DMS79 treated with DMSO at 0.1 percent for 48 hours (cell line): ENCODE measurements at places on chromosomes 11 and 22.
A peak's percentile ranks its signal among the peaks of the same experiment; 100 is the strongest.

GRCh38 chr11:128472128-128473089 is 114.9 kb downstream of the ETS1 start:
- DNase-seq, result no peak

DNA sequence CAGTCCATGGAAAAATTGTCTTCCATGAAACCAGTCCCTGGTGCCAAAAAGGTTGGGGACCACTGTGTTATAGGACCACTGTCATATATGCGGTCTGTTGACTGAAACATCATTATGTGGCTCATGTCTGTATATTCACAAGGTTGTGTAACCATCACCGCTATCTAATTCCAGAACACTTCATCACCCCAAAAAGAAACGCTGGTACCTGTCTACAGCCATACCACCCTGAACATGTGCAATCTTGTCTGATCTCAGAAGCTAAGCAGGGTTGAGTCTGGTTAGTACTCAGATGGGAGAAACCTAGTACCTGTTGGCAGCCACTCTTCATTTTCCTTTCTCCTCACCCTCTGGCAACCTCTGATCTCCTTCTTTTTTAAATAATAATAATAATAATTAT is 12.9 kb upstream of the PIK3IP1 start:
- DNase-seq, result no peak

DNA sequence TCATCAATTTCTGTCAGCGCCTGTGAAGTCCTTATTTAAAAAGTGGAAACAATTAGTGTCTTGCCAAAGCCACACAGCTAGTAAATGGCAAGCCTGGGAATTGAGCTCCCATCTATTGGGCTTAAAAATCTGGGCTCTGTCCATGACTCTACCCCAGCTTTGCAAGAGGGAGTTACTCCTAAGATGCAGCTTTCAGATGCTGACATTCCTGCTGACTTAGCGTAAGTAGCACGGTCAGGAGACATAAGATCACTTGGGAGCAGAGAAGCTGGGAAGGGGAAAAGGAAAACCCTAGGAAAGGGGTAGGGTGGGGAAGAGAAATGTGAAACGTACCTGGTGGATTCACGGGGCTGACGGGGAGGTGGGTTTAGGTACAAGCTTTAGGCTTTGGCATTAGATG is 36.0 kb upstream of the OR4B1 start:
- no peak for DNase-seq

DNA sequence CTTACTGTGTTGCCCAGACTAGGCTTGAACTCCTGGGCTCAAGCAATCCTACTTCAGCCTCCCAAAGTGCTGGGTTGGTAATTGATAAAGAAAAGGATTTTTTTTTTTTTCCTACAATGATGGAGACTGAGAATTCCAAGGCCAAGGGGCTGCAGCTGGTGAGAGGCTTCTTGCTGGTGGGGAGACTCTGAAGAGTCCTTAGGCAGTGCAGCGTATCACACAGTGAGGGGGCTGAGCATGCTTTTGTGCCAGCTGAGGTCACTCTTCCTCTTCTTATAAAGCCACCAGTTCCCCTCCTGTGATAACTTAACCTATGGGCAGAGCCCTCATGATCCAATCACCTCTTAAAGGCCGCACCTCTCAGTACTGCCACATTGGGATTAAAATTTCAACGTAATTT is 28.2 kb upstream of the CCDC81 start:
- DNase-seq, result peak; percentile 39

- no peak for DNase-seq
Measured at GRCh38 chr11:72925656-72926055, 111.4 kb downstream of the ATG16L2 start.

DNA sequence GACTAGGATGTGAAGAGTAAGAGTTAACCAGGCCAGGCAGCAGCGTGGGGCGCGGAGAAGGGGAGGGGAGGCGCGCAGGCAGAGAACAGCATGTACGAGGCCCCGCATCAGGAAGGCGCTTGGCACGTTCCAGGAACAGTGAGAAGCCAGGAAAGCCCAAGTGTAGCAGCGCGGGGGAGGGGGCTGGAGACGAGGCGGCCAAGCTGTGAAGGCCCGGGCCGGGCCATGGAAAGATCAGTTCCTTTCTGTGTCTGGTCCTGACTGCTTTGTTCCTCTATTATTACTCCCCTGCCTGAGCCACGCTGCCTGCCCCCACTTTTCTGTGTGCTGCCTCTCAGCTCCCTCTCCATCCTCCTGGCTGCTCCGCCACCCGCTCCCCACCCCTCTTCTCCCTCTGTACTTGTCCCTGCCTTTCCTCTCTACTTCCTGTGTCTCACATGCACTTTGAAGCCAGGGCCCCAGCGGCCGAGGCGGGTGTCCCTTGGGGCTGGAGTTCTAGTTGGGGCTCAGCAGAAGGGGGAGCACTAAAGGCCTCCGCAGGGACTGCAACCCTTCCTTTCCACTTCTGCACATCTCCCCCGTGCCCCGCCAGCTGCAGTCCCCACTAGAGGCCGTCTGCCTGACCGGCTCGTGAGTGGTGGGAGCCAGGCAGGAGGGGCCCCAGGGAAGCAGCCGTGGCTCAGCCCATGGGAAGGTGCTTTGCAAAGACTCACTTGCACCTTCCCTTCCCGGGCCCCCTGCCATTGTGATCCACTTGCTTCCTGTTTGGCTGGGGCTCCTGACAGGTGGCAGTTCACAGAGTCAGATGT is 63.7 kb downstream of the PRDM11 start:
- DNase-seq, result no peak

GRCh38 chr22:43338766-43339345 is 4.3 kb downstream of the SCUBE1 start:
- DNase-seq, result no peak
